ENCODE measurements at places on chromosomes 3 and 15.

DNA sequence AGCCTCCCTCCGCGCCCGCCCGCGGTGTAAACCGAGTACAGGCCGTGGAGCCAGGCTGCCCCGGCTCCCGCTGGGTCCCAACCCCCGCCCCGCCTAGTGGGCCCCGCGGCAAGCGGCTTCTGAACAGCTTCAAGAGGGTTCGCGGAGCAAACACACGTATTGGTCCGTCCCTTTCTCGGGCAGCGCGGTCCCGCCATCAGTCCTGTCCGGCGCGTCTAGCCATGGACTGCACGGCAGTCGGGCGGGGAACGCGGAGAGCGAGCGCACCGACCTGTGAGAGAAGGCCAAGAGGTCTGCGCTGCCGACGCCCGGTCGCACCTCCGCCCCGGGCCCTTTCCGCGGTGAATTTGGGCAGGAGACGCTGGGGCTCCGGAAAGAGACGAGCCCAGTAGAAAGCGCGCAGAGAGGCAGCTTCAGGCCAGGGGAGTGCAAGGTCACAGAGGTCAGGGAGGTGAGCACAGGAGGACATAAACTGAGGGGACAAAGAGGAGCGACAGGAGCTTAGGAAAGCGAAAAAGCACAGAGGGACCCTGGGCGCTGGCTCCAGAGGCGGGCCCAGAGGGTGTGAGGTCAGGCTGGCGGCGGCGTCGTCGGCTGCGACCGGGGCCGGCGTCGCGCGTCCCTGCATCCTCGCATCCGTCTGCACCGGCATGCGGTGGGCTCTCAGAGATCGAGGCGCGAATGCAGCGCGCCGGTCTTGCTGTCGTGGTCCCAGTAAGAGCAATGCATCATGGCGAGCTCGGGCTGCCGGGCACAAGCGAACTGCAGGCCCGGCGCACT, 1.8 kb downstream of the FOXL2 start:
- no peak for DNase-seq

DNA sequence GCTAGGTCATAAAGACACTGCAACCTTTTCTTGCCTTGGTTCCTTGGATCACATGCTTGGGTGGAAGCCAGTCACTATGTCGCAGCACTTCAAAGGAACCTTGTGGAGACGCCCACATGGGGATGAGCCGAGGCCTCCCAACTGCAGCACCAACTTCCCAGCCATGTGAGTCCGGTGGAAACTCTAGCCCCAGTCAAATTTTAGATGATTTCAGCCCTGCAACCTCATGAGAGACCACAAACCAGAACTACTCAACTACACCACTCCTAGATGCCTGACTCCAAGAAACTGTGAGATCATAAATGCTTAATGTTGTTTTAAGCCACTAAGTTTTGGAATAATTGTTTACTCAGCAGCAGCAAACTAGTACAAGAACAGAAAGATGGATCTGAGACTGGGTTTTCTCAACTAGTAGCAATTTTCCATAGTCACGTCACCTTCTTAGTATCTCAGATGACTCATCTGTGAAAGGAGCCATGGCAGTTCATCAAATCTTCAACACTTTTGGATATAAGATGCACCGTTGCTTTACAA, 86.5 kb downstream of the MB21D2 start:
- no peak for DNase-seq

GRCh38 chr3:159886050-159886449, 102.6 kb upstream of the IL12A start:
- DNase-seq = no peak

DNA sequence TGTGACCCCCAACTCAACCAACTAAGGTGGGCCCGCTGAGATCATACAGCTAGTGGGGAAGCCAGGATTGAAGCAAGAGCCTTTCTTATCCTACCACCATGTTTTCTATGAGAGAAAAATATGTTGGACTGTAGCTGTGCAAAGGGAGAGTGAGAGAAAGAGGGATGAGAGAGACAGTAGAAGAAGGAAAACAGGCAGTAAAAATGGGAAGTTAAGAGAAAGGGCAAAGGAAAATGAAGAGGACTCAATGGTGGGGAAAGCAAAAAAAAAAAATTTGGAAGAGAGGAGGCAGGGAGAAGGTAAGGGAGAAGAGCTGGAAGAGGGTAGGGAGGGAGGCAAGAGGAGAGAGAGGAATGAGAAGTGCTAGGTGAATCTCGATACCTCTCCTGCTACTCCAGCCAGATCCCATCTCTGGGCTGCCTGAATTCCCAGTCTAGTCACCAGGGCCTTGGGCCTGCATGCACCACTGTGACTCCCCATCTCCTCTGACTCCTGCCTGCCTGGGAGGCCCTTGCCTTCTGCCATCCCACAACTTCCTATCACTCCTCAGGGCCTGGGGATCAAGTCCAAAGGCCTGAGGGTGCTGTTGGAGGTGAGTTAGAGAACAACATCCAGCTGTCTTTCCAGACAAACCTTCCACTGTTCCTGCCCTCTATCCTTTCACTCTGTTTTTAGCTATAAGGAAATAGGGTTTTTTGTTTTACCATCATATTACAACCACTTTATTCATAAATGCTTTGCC, 15.7 kb downstream of the FAM81A start:
- DNase-seq = no peak

DNA sequence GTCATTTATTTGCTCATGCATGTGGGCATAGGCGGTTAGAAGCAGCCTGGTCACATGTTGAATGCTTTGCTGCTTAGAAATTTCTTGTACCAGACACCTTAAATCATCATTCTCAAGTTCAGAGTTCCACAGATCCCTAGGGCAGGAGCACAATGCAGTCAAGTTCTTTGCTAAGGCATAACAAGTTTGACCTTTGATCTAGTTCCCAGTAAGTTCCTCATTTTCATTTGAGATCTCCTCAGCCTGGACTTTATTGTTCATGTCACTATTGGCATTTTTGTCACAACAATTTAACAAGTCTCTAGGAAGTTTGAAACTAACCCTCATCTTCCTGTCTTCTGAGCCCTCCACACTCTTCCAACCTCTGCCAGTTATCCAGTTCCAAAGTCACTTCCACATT, 22.8 kb downstream of the HGD start:
- DNase-seq = no peak

GRCh38 chr3:69204315-69204957, 82.0 kb upstream of the LMOD3 start:
- no peak for DNase-seq

- DNase-seq = no peak
Observed at GRCh38 chr15:63063164-63063756, 20.7 kb downstream of the TPM1 start.

DNA sequence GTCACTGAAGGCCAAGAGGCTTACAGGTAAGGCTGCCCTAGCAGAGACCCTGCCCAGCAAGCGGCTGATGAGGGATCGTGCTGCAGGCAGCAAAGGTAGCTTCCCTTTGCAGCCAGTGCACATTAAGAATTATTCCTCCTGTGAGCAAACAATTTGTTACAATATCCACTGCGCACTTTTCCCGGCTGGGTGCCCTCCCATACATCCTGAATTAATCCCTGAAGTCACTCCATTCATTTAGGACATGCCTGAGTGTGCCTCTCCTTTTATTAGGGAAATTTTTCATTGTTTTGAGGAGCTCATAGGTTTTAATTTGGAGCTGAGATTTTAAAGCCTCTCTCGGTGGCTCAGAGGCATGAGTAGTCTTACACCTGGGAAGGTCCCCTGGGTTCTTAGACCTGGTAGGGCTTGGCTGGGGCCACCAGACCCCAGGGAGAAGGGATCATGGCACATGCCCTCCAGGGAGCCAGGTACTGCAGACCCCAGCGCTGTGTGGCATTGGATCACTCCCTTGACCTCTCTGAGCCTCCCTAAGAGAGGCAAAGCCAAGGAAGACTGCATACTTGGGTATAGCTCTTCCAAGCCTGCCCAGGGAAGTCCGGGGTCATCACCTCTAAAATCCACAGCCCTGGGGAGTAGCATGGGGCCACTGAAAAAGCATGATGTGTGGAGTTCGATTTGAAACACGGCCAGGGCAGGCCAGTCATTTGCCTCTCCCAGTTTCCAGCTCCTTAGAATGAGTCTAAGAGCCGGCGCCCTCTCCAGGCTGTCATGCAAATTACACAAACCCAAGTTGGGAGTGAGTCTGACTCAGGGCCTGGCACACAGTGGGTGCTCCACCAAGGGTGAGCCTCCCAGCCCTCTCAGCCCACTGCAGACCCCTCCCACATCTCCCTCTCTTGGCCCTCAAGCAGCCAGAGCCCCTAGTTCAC, 151.9 kb upstream of the LINGO1 start:
- DNase-seq = no peak

GRCh38 chr15:80536716-80537115, 132.5 kb downstream of the ARNT2 start:
- no peak for DNase-seq

DNA sequence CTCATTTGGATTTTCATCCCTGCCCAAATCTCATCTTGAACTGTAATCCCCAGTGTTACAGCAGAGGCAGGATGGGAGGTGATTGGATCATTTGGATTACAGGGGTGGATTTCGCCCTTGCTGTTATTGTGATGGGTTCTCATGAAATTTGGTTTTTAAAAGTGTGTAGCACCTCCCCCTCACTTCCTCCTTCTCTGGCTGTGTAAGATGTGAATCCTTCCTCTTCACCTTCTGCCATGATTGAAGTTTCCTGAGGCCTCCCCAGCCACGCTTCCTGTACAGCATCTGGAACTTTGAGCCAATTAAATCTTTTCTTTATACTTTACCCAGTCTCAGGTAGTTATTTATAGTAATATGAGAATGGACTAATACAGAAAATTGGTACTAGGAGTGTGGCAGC, 316.8 kb downstream of the PLCL2 start:
- no peak for DNase-seq

- DNase-seq = no peak
Observed at GRCh38 chr3:143822374-143822773, 25.9 kb downstream of the SLC9A9 start.

DNA sequence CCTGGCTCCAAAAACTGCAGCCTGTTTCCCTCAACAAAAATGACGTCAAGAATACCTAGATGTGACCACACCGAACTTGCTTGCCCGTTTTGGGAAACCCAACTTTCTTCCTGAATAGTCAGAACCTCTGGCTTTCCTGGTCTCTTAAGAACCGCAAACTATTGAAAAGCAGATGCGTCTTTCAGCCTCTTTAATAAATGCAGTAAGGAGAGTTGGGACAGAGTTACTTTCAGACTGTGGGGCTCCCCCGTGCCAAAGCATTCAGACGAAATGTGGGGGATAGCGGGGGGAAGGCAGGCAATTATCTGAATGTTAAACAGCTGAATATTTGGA, 1.2 kb upstream of the PROK2 start:
- no peak for DNase-seq

- no peak for DNase-seq
Observed at GRCh38 chr3:128266453-128266852, 113.2 kb downstream of the EEFSEC start.

- no peak for DNase-seq
Observed at GRCh38 chr3:50604628-50605588, 6.7 kb downstream of the CISH start.

- DNase-seq = no peak
Observed at GRCh38 chr3:86711634-86712033, 279.3 kb downstream of the VGLL3 start.

- no peak for DNase-seq
Observed at GRCh38 chr3:172133838-172134237, 94.5 kb downstream of the FNDC3B start.

GRCh38 chr15:98437752-98438151, 210.6 kb upstream of the IGF1R start:
- no peak for DNase-seq

GRCh38 chr3:48217449-48217848, 5.8 kb upstream of the CAMP start:
- no peak for DNase-seq

DNA sequence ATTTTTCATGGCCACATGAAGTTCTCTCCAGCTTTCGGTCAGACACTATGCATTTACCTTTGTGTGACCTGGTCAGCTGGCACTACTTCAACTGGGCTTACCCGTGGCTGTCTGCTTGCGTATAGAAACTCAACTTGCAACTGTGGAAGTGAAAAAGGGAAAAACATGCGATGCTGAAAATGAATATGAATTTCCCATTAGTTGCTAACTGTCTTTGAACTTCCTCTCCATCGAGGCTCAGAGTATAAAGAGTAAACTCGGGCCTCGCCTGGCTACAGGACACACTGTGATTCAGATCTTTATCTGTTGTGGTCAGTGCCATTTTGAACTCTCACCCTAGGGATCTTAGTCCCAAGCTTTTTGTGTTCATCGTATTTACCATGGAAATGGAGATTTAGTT, 26.8 kb downstream of the NFKBIZ start:
- DNase-seq = no peak

- no peak for DNase-seq
Observed at GRCh38 chr15:49460411-49460941, 37.4 kb downstream of the FGF7 start.

DNA sequence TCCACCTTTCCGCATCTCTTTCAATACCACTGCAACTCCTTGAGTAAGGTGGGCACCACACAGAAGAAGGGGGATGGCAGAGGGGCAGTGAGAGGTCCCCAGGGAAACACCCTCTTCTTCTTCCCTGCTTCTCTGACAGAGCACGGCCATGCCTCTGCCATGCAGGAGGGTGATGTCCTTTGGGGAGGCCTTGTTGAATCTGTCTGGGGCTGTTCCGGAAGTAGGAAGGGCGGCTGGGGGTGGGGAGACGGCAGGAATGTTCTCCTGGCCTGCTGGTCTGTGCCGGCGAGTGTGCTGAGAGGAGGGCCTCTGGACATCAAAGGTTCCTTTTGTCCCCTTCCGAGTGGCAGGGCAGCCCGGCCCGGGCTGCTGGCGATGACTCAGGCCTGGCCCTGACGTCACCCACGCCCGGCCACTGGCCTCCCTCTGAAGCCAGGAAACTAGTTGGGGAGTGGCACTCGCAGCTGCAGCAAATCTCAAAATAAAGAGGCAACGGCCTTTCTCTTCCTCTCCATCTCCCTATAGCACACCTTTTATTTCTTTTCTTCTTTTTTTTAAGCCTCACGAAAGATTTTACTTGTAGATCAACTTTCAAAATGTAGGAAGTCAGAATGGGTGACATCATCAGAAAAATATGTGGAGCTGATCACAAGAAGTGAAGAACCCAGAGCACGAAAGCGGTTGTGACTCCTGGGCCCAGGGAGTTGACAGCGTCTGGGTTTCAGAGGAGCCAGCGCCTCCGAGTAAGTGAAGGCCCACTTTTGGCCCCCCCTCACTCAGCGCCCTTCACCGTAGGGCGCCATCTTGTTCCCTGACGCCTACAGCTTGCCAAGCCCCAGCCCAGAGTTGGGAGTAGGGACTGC, at the start of gene ZBTB38:
TSS of gene ZBTB38 (plus strand) at position 443 of the 863 bp plus-strand sequence. CDS start 73,885 bp downstream, outside the sequence.
- no peak for DNase-seq

DNA sequence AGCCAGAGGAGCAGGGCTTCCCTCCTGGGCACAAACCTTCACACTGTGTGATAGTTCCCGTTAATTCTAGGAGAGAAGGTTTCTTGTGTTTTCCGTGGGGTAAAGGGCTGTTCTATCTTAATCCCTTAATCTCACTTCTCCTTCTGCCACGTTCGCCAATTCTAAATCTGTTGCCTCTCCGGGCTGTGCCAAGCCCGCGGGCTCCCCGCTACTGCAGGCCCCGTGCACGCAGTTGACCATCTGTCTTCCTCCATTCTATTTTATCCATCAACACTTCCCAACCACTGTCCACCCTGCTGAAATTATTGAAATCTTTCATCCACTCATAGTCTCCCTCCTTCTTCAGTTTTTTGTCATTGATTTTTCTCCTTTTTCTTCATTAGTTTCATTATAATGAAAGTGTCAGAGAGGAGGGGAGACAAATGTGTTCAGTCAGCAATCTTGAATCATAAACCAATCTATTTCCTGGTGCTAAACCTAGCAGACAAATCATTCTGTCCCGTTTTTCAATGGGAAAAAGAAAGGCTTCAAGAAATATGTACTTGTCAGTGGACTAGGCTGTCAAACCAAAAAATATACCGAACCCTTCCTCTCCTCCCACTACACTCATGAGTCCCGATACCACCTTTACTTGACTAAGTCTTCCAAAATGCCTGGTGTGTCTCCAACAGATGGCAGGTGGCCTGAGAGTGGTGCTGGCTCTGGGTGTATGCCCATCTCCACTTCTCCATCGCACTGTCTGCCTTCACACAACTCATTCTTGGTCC, 39.6 kb downstream of the SLCO2A1 start:
- no peak for DNase-seq
